Kidney epithelial cell (primary cell): ENCODE measurements at places on chromosomes 16 and 17.

DNA sequence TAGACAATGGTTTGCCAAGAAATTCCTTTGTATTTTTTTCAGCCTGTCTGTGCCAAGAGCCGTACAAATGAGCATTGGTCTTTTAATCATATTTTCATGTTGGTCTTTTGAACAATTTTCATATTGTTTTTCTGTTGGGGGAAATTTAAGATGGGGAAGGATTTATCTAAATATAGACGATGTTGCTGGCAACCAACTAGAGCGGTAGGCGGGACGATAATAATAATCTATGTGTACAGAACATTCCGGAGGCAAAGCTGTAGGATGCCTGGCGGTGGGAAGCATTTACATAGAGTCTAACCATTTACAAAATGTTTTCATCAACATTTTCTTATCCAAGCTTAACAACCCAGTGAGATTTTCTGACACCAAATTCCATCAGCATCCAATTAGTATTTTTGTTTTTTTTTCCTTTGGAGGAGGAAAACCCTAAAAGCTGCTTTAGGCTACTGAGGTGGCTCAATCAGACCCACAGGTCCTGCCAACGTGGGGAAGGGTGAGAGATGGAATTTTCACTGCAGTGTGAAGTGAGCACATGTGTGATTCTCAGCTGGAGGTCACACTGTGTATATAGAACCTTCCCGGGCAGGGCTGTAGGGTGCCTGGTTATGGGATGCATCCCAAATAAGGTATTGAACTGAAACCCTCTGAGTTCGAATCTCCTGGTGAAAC, 11.7 kb upstream of the SEC14L1 start:
- DNase-seq: no peak

DNA sequence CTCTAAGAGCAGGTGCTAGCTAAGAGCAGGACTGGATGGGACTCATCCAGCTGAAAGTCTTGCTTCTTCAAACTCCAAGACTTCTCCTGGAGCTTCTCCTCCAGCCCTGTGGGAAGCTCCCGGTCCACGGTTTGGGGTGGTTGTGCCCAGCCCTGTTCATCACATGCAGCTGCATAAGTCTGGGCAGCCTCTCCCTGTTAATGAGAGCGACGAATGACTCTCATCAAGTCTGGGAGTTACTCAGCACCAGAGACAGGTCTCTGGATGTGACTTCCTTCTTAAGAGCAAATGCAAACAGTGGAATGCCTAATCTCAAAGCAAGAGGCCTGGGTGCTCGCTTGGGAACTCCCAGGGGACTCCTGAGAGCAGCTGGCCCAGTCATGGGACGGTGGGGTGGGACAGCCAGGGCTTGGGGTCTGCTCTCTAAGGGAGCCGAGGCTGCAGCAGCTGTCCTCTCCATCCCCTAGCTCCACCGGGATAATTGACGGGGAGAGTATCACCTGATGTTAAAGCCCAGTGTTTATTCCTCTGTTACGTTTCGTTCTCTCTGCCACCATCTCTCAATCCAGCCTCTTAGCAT, 35.3 kb upstream of the CRHR1 start:
- DNase-seq: no peak

DNA sequence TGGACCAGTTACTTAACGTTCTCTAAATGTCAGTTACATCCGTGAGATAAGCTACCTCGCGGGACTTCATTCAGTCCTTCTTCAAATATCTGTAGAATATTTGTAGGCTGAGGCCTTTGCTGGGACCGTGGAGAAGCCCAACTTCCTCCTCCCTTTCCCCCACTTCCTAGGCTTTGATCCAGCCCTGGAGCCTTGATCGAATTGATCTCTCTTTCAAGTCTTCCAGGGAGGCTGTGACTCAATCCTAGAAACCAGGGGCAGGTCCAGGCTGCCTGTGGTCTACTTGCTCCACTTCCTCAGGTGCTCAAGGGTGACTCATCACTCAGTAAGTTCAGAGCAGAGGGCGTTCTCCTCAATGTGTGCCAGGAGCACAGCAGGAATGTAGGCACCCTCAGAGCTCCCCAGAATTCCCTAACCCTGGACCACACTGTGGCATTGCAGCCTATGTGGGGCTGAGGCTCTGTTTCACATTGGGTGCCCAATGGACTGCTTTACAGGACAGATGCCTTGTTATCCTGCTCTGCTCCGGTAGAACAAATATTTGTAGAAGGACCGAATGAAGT, 11.2 kb upstream of the CEP20 start:
- peak; percentile 95 for DNase-seq

- DNase-seq: peak; percentile 29
Measured at GRCh38 chr16:53865494-53865863, 161.5 kb downstream of the FTO start.

DNA sequence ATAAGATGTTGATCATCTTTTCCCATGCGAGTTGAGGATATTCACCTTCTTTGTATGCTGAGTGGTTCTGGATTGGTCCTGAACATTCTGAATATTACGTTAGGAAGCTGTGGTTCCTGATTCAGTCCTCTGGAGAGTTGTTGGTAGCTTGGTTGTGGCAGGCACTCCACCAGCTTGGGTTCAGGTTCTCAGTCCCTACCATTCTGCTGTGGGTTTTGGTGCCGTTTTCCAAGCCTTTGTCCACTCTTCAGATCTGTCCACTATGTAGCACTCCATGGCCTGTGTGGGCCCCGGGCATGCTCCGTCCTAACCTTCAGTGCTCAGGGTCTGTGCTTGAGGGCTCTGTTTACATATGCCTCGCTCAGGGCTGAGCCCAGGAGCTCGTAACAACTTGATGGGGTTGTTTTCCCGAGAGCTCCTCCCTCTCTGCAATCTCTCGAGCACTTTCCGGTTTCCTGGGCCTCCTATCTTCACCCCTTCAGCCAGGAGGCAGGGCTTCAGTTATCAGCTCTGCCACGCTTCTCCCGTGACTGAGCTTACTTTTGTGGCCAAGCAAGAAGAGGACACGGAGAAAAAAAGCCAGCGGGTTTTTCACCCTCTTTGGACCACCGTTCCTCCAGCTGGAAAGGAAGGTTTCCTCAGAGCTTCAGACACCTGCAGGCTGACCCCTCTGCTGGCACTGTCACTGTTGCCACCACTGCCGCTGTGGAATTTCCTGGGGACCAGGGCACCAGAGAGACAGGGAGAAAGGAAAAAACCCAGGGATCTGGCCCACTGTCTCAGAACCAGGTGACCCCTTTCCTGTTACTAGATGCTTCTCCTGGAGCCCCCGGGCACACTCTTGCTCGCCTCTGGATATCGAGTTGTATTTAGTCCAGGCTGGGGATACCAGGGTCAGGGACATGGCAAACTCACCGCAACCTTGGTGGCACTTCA, 19.6 kb downstream of the KIAA0513 start:
- no peak for DNase-seq

DNA sequence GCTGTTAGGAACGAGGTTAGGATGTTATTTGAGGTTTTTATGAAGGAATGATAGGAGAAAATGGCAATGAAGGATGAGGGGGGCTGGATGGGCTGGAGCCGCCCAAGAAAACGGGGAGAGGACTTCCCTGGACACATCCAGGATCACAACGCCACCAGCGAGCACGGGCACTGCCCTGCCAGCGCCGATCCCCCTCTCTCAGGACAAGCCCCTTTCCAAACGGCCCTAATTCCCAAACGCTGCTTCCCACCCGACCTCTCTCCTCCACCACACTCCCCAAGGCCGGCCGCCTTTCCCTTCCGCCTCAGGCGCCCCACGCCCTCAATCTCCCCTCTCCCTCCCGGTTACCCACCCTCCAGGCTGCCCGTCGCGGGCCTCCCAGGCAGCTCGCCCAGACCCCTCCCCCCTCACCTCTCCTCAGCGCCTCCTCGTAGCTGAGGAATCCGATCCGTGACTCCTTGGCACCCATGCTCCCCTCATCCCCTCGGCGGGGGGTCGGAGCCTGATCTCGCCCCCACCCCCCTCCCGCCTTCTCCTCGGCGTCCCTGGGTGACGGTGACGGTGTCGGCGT, 377 bp downstream of the USP32 start:
- DNase-seq: no peak

- no peak for DNase-seq
Measured at GRCh38 chr17:77892031-77892430, 66.5 kb upstream of the TNRC6C start.

DNA sequence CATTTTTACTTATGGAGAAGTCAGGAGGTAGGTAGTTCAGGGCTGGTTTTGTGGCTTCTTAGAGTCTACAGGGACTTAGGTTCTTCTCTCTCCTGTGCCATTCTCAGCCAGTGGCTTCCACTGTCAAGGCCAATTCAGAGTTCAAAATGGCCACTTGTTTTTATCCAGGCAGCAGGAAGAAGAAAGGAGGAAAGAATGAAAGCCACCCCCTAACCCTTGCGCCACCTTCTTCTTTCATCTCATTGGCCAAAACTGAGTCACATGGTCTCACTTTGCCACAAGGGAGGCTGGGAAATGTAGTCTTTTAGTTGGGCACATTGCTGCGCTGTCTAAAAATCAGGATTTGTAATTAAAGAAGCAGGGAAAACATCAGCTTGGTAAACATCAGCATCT, 60.8 kb upstream of the MED9 start:
- DNase-seq: no peak

DNA sequence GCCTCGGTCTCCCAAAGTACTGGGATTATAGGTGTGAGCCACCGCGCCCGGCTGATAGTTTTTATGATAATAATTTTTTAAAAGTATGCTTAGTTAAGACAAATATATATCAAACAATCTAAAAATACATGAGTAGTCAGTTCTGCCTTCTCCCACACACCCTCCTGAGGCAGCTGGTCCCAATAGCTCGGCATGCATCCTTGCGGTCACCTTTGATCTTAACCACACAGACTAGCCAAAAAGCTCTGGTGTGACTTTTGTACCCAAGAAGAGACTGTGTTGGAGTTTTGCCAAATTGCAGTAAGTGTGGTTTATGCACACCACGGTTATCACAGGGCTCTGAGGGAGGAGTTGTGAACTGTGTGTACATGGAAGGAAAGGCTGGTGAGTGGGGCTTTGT, 25.6 kb downstream of the ATP6V0A1 start:
- no peak for DNase-seq

GRCh38 chr17:82465023-82465603, 6.6 kb downstream of the NARF start:
- no peak for DNase-seq
